ENCODE measurements at places on chromosomes 2 and 18.
A peak's percentile ranks its signal among the peaks of the same experiment; 100 is the strongest.

DNA sequence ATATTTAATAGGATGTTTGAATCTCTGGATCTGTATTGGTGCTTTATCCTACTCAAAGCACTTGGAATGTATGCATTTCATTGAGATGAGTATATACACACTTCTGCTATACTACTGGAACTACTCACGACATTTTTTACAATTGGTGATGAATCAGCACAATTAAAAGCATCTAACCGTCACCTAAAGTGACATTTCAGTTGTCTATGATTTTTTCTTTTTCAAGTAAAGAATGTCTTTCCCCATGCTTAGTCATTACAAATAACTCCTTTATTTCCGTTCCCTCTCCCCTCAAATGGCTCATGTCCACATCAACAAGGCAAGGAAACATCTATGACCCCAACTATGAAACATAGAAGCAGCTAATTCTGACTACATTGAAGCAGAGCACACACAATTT lies 77.3 kb downstream of the CLIP4 start:
- no peak for DNase-seq

- DNase-seq: no peak
Measured at GRCh38 chr18:26722565-26722931, 143.0 kb downstream of the AQP4 start.

DNA sequence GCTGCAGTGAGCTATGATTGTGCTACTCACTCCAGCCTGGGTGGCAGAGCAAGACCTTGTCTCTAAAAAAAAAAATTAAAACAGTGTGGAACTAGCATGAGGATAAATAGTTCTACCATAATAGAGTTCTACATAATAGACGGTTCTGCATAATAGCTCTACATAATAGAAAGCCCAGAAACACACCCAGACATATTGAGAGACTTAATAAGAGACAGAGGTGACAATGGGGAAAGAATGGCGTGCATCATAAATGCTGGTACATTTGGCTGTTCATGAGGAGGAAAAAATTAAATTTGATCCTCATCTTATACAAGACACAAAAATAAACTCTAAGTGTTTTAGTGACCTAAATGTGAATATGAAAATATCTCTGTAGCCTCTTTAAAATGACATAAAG lies 58.5 kb downstream of the PTRHD1 start:
- DNase-seq: no peak

- DNase-seq: peak; percentile 90
Measured at GRCh38 chr2:73701968-73702665, 35.0 kb downstream of the TPRKB start.

- no peak for DNase-seq
Measured at GRCh38 chr18:38368246-38368645, 802.6 kb upstream of the CELF4 start.

All from mucosa of gallbladder (tissue), 1 donor.